ENCODE measurements at places on chromosomes 3 and 15. TPM values are rescaled to one million over a fixed set of nuclear protein-coding genes. Genes with fewer than 3 reads are reported as not detected.

GRCh38 chr3:37897763-37898162 is 36.1 kb downstream of the CTDSPL start:
- no peak for DNase-seq

- no peak for DNase-seq
Measured at GRCh38 chr3:101642441-101642840, 34.5 kb downstream of the ZBTB11 start.

GRCh38 chr3:163362151-163362550 is 1716.1 kb downstream of the SI start:
- no peak for DNase-seq

TUSC7 gene
- total RNA-seq, result not detected

GRCh38 chr15:57758560-57758959 is 52.0 kb downstream of the POLR2M start:
- no peak for DNase-seq

DNA sequence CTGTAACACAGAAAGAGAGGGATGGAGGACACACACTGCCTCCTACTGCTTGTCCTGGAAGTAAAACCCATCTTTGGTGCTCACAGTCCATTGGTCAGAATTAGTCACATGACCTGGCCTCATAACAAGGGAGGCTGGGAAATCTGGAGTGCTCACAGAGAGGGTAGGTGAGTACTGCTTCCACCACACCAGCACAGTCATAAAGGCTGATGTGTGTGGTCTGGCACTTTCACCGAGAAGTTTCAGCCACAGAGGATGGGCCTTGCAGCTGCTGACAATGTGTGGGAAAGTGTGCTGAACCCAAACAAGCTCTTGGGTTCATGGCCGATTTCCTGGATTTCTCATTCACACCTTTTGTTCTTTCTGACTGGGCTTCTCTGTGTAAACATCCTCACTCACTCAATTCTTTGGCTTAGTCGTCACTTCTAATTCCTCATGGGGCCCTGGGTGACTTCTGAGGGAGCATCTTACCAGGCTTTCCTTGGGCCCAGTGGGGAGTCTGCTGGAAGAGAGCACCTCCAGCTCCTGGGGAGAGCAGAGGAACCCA is 100.7 kb downstream of the ASB7 start:
- peak; percentile 79 for DNase-seq

DNA sequence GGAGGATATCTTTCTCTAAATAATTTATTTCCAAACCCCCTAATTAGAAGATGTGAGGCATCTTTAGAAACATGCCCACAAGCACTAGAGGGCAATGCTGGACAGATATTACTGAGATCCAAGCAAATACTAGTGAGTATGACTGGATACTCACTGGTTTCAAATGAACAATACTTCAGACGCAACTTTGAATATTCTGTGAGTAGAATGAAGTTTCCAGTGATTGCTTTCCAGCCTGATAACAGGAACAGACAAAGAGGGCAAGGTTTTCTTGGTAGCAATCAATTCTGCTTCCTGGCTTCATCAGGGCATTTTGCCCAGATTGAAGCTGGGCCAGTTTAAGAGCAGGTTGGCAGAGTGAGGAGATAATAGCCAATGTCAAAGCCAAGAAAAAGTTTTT is 442.6 kb upstream of the PDZRN3 start:
- DNase-seq, result no peak

DNA sequence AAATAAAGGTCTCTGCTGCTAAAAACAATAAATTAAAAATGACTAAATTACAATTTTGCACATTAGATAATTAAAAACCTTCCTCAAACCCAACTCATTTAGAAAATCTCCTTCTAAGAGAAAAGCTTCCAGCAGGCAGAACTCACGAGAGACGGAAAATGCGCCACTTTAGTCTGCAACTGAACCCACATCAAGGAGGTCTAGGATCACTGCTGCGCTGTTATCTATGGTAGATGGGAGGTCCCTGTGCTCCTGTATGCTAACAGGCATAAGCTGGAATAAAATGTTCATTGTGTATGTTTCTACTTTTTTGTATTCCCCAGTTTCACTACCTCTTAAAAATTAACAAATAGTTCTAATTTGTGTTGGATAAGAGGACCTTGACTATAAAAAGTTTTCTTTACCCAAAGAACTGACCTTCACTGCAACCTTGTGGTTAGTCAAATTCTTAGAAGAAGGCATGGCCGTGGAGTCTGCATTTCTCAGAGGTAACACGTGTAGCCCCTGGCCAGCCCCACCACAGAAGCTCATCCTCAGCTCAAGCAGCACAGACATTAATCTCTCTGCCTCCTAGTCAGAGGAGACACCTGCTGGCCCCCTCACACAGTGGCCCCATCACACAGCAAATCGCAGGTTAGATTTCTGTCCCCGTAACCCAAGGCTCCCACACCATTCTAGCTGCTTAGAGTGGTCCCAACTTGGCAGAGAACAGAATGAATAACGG is 22.3 kb downstream of the STIMATE start:
- DNase-seq, result no peak

PEX11A gene
- 4.3 TPM for total RNA-seq

All from Daoy (cell line).